ENCODE measurements at places on chromosomes 5 and 9.

- no peaks in the 10 kb centered on the region for H3K4me1 ChIP-seq
- H3K4me3 ChIP-seq: no peak overlapping the region
- H3K36me3 ChIP-seq: no peaks in the 10 kb centered on the region
- no peaks in the 10 kb centered on the region for H3K27me3 ChIP-seq
- no peak overlapping the region for H3K27ac ChIP-seq
Measured at GRCh38 chr5:147180751-147181150, 54.1 kb upstream of the STK32A start.

GRCh38 chr9:131434673-131435072, 40.8 kb downstream of the PRRC2B start:
- H3K36me3 ChIP-seq: peaks cover 78% of the 10 kb centered on the region
- no peaks in the 10 kb centered on the region for H3K27me3 ChIP-seq
- DNase-seq: no peak
- H3K27ac ChIP-seq: no peak overlapping the region
- H3K4me3 ChIP-seq: no peak overlapping the region

DNA sequence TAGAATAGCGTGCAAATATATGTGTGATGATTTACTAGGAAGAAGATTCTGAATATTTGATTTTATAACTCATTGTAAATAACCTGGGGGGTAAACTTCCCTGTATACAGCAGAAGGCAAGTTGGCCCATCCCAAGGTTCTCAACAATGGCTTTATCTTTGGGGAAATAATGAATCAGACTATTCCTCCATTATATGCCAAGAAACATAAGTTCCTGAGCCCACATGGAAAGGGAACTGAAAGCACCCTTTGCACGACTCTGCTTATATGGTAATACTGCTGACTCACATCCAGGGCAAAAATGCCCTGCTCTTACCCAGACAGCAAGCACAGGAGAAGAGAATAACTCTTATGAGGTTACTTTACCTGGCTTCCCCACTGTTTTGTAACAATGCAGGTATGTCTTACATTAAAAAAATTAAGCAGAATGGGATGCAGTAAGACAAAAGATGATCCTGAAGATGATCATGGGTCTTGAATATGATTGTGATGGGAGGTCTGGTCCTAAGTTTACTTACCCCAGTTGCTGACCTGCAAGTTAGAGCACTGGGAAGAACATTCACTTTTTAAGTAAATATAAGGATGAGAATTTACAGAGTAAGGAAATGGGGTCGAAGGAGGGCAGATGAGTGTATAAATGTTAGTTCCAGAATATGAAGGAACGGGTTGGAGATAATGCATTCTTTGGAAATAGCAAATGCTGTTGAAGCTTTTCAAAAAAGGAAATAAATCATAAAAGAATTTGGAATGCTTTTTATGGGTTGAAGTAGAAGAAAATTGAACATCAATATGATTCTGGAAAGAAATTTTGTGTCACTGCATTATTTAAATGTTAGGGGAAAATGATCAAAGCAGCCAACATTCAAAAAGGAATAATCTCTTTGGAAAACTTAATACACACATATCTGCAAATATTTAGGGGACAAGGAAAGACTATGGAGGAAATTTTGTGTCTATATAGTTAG, 428.4 kb upstream of the MPDZ start:
- H3K27me3 ChIP-seq: no peaks in the 10 kb centered on the region
- no peak overlapping the region for H3K27ac ChIP-seq
- DNase-seq: no peak
- no peaks in the 10 kb centered on the region for H3K4me1 ChIP-seq

DNA sequence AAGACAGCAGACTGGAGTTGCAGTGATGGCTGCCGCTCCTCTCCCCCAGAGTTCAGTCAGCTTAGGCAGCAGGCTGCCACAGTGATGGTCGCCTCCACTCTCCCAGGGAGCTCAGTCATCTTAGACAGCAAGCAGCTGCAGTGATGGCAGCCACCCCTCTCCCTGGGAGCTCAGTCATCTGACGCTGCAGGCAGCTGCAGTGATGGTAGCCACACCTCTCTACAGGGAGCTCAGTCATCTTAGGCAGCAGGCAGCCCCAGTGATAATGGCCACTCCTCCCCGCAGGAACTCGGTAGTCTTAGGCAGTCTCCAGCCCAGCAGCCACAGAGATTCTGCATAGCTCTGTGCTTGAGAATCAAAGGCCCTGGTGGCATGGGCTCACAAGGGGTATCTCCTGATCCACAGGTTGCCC, 582.7 kb downstream of the DTWD2 start:
- no peaks in the 10 kb centered on the region for H3K4me1 ChIP-seq
- no peak overlapping the region for H3K4me3 ChIP-seq
- no peak for DNase-seq
- H3K27me3 ChIP-seq: no peaks in the 10 kb centered on the region
- no peaks in the 10 kb centered on the region for H3K36me3 ChIP-seq
- H3K27ac ChIP-seq: no peak overlapping the region

- H3K4me3 ChIP-seq: no peak overlapping the region
- H3K27me3 ChIP-seq: no peaks in the 10 kb centered on the region
- no peaks in the 10 kb centered on the region for H3K4me1 ChIP-seq
- H3K27ac ChIP-seq: no peak overlapping the region
- H3K36me3 ChIP-seq: no peaks in the 10 kb centered on the region
- no peak for DNase-seq
Measured at GRCh38 chr5:173557123-173557903, 59.1 kb downstream of the BOD1 start.

- peaks cover 13% of the 10 kb centered on the region for H3K4me1 ChIP-seq
- H3K27ac ChIP-seq: no peak overlapping the region
- no peak overlapping the region for H3K4me3 ChIP-seq
- H3K27me3 ChIP-seq: no peaks in the 10 kb centered on the region
Measured at GRCh38 chr9:113589890-113590289, 126.4 kb downstream of the RGS3 start.

- H3K27me3 ChIP-seq: no peaks in the 10 kb centered on the region
- no peak overlapping the region for H3K27ac ChIP-seq
- H3K4me3 ChIP-seq: no peak overlapping the region
- H3K4me1 ChIP-seq: no peaks in the 10 kb centered on the region
- DNase-seq: no peak
Measured at GRCh38 chr5:100667161-100667630, 132.0 kb downstream of the FAM174A start.

DNA sequence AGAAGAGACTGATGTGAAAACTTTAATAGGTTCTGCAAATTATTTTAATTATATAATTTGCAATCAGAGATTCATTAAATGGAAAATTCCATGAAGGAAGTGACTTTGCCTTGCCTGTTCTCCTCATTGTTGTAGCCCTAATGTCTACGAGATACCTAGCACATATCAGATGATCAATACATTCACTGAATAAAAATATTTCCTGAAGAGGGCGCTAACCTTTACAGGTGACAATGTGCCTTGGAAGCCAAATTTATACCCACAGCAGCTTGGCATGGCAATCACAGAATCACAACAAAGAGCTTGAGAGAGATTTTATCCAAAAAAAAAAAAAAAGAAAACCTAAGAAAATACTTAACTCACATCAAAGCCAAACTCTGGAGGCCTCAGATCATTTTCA, 17.4 kb downstream of the HAUS6 start:
- H3K4me1 ChIP-seq: no peaks in the 10 kb centered on the region

- no peak overlapping the region for H3K27ac ChIP-seq
- H3K4me3 ChIP-seq: no peak overlapping the region
- no peaks in the 10 kb centered on the region for H3K4me1 ChIP-seq
- H3K36me3 ChIP-seq: no peaks in the 10 kb centered on the region
- DNase-seq: no peak
Measured at GRCh38 chr5:107396351-107396690, 274.4 kb downstream of the EFNA5 start.

DNA sequence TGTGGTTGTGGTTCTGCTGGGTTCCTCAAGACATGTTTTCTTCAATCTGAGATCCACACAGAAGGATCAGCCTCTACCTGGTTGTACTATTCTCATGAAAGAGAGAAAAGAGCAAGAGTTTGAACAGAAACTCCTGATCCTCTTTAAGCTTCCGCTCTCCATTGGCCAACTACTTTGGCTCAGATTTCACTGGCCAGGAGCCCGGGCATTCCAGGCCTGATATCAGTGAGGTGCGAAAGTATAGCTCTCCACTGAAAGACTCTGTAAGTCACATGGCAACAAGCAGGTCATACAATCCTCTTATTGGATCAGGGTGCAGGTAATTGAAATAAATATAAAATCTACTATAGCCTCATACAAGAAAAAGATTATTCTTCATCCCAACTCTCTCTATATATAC, 920.5 kb downstream of the TLE4 start:
- no peak for DNase-seq
- no peaks in the 10 kb centered on the region for H3K4me1 ChIP-seq
- H3K36me3 ChIP-seq: no peaks in the 10 kb centered on the region
- no peak overlapping the region for H3K4me3 ChIP-seq
- no peaks in the 10 kb centered on the region for H3K27me3 ChIP-seq

DNA sequence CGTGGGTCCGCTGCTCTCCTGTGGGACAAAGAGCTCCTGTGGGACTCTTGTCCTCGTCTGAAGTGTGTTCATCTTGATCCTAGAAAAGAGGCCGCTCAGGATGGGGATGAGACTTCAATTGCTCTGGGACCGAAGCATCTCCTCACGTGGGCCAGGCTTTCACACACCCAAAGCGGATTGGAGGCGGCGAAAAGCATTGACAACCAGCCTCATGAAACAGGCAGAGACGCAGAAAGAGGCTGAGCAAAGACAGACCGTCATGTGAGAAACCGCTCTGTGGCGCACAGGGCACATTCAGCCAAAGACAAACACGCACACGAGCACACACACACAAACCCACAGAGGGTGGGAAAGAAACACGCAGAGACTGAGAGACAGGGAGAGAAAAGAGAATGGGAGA, 479.5 kb downstream of the SPATA31A7 start:
- no peak for DNase-seq
- no peaks in the 10 kb centered on the region for H3K27me3 ChIP-seq
- H3K36me3 ChIP-seq: no peaks in the 10 kb centered on the region
- no peak overlapping the region for H3K27ac ChIP-seq
- no peaks in the 10 kb centered on the region for H3K4me1 ChIP-seq
- no peak overlapping the region for H3K4me3 ChIP-seq

- peak overlapping the region; percentile 31 for H3K4me3 ChIP-seq
- DNase-seq: no peak
- H3K27me3 ChIP-seq: no peaks in the 10 kb centered on the region
- peak overlapping the region; percentile 11 for H3K27ac ChIP-seq
Measured at GRCh38 chr9:71764891-71765290, 3.4 kb downstream of the CEMIP2 start.

GRCh38 chr5:87048156-87048555, 219.5 kb upstream of the RASA1 start:
- H3K4me3 ChIP-seq: no peak overlapping the region
- no peak overlapping the region for H3K27ac ChIP-seq
- H3K27me3 ChIP-seq: no peaks in the 10 kb centered on the region
- H3K4me1 ChIP-seq: no peaks in the 10 kb centered on the region
- no peak for DNase-seq
- H3K36me3 ChIP-seq: no peaks in the 10 kb centered on the region

GRCh38 chr9:107144475-107144874, 138.6 kb upstream of the RAD23B start:
- no peak overlapping the region for H3K27ac ChIP-seq
- H3K4me1 ChIP-seq: no peaks in the 10 kb centered on the region
- no peak overlapping the region for H3K4me3 ChIP-seq
- H3K27me3 ChIP-seq: no peaks in the 10 kb centered on the region
- H3K36me3 ChIP-seq: no peaks in the 10 kb centered on the region

GRCh38 chr9:105246656-105247173, 2.3 kb downstream of the SLC44A1 start:
- no peak overlapping the region for H3K27ac ChIP-seq
- H3K27me3 ChIP-seq: no peaks in the 10 kb centered on the region
- H3K4me3 ChIP-seq: no peak overlapping the region
- peaks cover 14% of the 10 kb centered on the region for H3K4me1 ChIP-seq
- DNase-seq: no peak

- no peaks in the 10 kb centered on the region for H3K27me3 ChIP-seq
- H3K4me3 ChIP-seq: peak overlapping the region; percentile 95
- H3K36me3 ChIP-seq: peaks cover 14% of the 10 kb centered on the region
- DNase-seq: no peak
- peak overlapping the region; percentile 100 for H3K27ac ChIP-seq
- peaks cover 67% of the 10 kb centered on the region for H3K4me1 ChIP-seq
Measured at GRCh38 chr5:176535664-176536131, 1.5 kb downstream of the RNF44 start.

- H3K36me3 ChIP-seq: peaks cover 10% of the 10 kb centered on the region
- peak overlapping the region; percentile 100 for H3K27ac ChIP-seq
- DNase-seq: peak; percentile 80
Measured at GRCh38 chr5:176536132-176536901, 885 bp downstream of the RNF44 start.

DNA sequence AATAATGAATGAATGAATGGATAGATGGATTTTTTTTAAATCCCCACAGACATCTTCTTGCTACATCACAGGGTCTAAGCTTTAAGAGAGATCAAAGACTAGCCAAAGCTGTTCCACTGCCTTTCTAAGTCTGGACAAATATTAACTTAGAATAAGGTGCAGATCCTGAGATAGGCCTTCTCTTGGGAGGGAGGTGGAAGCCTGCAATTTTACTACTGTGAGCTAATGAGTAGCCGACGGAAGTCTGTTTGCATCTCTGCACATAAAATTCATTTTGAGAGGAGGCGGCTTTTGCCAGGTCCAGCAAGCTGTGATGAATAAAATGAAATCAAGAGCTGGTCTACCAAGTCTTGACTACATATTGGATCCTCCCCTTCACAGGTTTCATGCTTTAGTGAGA, 484.9 kb downstream of the TMEM38B start:
- DNase-seq: no peak
- H3K4me3 ChIP-seq: no peak overlapping the region
- H3K4me1 ChIP-seq: no peaks in the 10 kb centered on the region
- H3K27me3 ChIP-seq: no peaks in the 10 kb centered on the region
- no peak overlapping the region for H3K27ac ChIP-seq

- no peak for DNase-seq
- H3K27me3 ChIP-seq: no peaks in the 10 kb centered on the region
- no peak overlapping the region for H3K27ac ChIP-seq
- H3K4me3 ChIP-seq: no peak overlapping the region
- H3K36me3 ChIP-seq: no peaks in the 10 kb centered on the region
- no peaks in the 10 kb centered on the region for H3K4me1 ChIP-seq
Measured at GRCh38 chr5:15023846-15024245, 152.3 kb upstream of the ANKH start.

GRCh38 chr9:111274737-111275136, 55.3 kb downstream of the OR2K2 start:
- H3K4me1 ChIP-seq: no peaks in the 10 kb centered on the region
- H3K27ac ChIP-seq: no peak overlapping the region
- H3K36me3 ChIP-seq: no peaks in the 10 kb centered on the region
- DNase-seq: no peak

DNA sequence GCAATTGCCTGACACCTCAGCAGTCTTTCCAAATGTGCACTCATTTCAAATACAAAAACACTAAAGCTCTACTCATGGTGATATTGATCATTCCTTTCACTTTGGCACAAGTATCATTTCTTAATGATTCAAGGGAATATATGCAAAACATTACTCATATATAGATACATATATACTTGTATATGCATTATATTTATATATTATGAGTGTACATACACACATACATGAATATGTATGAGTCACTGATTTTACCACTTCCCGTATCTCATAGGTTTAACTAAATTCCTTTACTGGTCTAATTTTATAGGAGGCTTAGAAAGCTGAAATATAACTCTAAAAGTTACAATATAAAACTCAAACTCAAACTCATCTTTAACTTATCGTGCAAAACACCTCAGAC, 156.5 kb downstream of the CDH9 start:
- no peaks in the 10 kb centered on the region for H3K27me3 ChIP-seq
- DNase-seq: no peak
- no peaks in the 10 kb centered on the region for H3K36me3 ChIP-seq
- H3K4me3 ChIP-seq: no peak overlapping the region
- H3K27ac ChIP-seq: no peak overlapping the region
